Stimulated activated CD4-positive, alpha-beta T cell treated with anti-CD3 and anti-CD28 coated beads, Interleukin-15, amount 100 ng/mL, for 48 hours (primary cell): ENCODE measurements at places on chromosomes 12 and 14.

DNA sequence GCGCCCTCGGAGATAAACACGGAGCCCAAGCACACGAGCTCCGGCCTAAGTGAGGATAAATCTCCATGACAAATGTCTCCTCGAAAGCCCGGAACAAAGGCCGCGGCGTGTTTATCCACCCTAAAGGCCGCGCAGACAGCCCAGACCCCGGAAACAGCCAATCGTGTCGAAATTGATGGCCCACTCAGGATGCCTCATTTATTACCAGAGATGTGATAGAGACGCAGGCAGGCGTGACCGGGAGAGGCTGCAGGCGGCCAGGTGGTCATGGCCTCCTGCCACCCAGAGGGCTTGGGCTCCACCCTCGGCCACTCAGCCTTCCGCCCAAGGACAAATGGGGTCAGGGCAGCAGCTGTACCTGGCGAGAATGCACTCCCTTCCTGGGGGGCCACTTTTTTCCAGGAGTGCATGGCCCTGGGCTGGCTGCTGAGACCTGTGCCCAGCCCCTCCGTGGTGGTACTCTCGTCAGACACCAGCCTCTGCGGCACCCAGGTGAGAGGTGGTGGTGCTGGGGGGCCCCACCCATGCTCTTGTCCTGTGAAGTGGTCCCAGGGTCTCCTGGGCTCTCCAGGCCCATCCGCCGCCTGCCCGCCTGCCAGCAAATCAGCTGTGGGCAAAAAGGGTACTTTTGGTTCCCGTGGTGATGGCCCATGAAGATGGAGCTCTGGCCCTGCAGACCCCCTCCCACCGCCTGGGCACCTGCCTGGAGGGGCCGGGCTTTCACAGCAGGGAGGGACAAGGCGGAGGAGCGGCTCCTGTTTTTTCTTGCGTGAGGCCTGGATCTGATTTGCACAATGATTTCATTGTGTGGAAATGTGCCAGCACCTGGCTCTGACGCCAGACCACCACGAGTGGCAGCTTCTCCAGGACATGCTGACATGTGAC is 211.5 kb upstream of the C14orf180 start:
- no peak for DNase-seq

- DNase-seq: no peak
Observed at GRCh38 chr12:67981287-67982162, 7.7 kb upstream of the IFNG-AS1 start.

- no peak for DNase-seq
Observed at GRCh38 chr14:69917287-69917686, 38.1 kb downstream of the SMOC1 start.

DNA sequence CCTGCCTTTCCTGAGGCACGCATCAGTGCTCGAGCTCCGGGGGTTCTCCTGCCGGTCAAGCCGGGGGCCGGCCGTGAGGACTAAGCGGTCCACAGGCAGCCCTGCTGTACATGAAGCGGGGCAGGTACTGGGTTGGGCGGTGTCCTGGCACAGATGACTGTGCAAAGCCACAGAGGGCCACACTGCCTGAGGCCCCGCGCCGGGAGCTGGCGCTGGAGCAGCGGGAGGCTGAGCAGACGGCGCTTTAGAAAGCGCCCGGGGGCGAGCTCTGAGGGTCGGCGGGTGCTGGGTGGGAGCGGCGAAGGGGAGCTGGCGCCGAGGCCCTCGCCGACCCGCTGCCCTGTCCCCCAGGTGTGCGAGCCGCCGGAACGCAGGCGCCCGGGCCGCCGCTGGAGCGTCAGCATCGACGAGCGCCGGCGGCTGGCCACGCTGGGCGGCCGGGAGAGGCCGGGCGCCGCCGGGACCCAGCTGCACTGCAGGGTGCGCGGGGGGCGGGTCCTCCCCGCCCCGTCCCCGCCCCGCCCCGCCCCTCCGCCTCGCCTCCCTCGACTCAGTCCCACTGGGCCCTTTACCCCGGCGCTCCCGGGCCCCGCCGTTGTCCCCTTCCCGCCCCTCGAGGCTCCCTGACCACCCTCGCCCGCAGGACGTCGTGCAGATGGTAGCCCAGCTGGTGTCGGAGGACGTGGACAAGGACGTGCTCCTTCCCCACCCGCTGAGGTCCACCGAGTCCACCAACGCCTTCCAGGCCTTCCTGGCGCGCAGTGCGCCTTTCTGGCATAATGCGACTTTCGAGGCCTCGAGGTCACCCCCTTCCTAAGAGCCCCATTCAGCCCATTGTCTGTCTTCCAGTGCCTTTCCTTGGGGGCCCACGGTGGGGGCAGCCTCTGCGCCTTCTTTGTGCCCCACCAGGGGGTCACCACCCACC is 8.3 kb upstream of the MTA1 start:
- DNase-seq: no peak

DNA sequence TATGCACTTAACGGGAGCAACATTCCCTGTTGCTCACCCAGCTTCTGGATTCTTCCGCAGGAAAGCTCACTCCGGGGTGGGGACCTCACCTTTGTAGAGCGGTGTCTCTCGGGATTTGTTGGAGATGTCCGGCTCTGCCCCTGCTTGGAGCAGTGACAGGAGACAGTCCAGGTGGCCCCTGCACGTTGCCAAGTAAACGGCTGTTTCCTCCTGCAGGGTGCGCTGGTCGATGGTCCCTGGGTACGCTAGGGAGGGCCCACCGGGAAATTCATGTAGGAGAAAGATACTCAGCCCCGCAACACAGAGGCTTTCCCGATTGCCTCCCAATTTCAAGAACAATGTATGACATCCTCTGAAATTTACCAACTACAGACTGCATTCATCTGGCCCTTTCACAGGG is 23.1 kb downstream of the ASB2 start:
- no peak for DNase-seq

DNA sequence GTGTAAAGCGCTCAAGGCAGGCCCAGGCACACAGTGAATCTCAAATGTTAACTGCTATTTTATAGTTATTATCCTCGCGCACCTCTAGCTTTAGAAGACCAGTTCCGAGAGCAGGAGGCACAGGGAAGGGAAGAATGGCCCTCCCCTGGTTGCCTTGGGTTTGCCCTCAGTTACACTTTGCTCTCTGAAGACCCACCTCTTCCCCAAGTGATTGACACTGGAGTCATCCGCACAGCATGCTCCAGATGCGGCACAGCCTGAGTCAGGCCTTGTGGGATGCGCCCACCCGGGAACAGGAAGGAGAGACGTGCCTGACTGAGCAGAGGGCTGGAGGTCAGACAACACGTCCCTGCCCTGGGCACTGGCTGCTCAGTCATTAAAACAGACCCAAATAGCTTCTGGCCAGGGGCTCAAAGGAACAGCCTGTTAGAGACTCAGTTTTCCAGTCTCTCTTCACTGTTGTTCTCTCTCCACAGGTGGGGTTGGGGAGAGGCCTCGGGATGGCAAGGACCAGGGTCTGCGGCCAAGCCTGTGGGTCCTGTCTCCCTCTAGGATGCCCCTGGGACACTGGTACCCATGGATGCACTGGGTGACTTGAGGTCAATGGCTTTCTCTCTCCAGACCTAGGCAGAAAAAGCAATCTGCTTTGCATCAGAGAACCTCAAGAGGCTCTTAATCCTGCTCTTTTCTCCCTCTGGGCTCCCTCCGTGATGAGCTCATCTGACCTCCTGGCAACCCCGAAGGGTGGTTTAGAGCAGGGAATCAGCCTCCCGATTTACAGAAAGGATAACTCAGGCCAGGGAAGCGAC is 13.6 kb upstream of the MLXIP start:
- no peak for DNase-seq

- no peak for DNase-seq
Observed at GRCh38 chr14:24361326-24361725, 6.7 kb upstream of the NFATC4 start.

DNA sequence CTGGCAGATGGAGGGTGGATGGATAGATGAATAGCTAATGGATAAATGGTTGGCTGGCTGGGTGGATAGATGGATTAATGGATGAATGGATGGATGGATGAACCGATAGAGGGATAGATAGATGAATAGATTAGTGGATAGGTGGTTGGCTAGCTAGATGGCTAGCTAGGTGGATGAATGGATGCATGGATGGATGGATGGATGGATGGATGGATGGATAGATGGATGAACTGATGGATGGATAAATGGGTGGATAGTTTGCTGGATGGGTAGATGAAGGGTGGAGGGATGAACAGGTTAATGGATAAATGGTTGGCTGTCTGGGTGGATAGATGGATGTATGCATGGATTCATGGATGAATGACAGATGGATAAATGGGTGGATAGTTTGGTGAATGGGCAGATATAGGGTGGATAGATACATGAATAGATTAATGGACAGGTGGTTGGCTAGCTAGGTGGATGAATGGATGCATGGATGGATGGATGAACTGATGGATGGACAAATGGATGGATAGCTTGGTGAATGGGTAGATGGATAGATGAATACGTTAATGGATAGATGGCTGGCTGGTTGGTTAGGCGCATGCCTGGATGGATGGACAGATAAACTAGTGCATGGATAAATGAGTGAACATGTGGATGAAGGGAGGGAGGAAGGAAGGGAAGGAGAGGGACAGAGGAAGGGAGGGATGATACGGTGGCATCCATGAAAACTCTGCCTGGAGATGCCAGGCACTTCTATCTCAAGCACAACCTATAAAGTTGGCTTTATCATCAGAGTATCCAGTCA is 8.1 kb downstream of the SERPINA9 start:
- no peak for DNase-seq
